Endothelial cell (in vitro differentiated cells): ENCODE measurements at places on chromosomes 7 and 10. TPM values are rescaled to one million over a fixed set of nuclear protein-coding genes. Genes with fewer than 3 reads are reported as not detected.

Gene R3HCC1L
- 21.3 TPM for total RNA-seq

Gene EPHB6
- 3.8 TPM for total RNA-seq

Gene ELN
- 44.8 TPM for total RNA-seq

Gene TMEM139
- 0.23 TPM for total RNA-seq

Gene SP4
- total RNA-seq: 9.3 TPM

Gene ZNF804B
- total RNA-seq: not detected

Gene FAM204A
- total RNA-seq: 77.4 TPM

Gene OPN1SW
- not detected for total RNA-seq

Gene ENTPD7
- total RNA-seq: 16.5 TPM

- peaks cover 14% of the 10 kb centered on the region for H3K4me1 ChIP-seq
- DNase-seq: no peak
- peaks cover 24% of the 10 kb centered on the region for H3K36me3 ChIP-seq
- no peak overlapping the region for H3K27ac ChIP-seq
- H3K27me3 ChIP-seq: peaks cover 5% of the 10 kb centered on the region
Observed at GRCh38 chr10:131909929-131910328, 9.1 kb downstream of the PPP2R2D start.

GRCh38 chr10:85667638-85668233, 698.9 kb downstream of the GRID1 start:
- H3K4me3 ChIP-seq: no peak overlapping the region
- no peak overlapping the region for H3K27ac ChIP-seq
- peaks cover 7% of the 10 kb centered on the region for H3K36me3 ChIP-seq
- no peak for DNase-seq
- H3K4me1 ChIP-seq: peaks cover 6% of the 10 kb centered on the region

GRCh38 chr10:49613165-49613881, 514 bp upstream of the CHAT start:
- no peak for DNase-seq
- H3K4me3 ChIP-seq: peak overlapping the region; percentile 79
- H3K4me1 ChIP-seq: peaks cover 23% of the 10 kb centered on the region
- no peak overlapping the region for H3K27ac ChIP-seq
- H3K27me3 ChIP-seq: peaks cover 51% of the 10 kb centered on the region
- H3K36me3 ChIP-seq: no peaks in the 10 kb centered on the region

GRCh38 chr7:112118581-112119566, 87.3 kb downstream of the DOCK4 start:
- H3K27me3 ChIP-seq: peaks cover 3% of the 10 kb centered on the region
- no peak overlapping the region for H3K4me3 ChIP-seq
- H3K4me1 ChIP-seq: peaks cover 19% of the 10 kb centered on the region
- no peak for DNase-seq
- H3K36me3 ChIP-seq: peaks cover 2% of the 10 kb centered on the region

DNA sequence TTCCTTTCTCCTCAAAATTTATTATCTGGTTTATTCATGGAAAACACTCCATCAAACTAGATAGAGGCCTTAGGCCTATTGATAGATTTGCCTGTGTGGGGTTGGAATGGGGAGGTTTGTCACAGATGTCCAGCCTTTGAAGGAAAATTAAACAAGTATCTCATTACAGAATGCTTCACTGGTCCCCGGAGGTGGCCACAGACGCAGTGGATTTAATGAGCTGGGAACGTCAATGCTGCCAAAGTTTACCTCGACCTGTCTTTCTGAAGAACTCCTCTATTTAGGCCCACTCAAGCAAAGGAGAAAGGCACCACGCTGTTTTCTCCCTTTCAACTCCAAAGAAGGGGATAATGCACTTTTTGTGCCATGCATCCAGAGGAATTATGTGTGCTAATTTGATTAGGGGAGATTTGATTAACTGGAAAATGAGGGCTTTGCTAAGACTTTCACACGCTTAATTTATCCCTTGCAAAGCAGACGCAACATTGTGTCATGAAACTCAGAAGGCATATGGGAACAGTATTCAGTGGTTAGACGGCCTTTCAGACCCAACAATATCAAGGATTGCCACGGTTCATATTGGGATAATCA, 558.8 kb upstream of the GALNT17 start:
- no peak overlapping the region for H3K27ac ChIP-seq
- peaks cover 6% of the 10 kb centered on the region for H3K4me1 ChIP-seq
- H3K27me3 ChIP-seq: peaks cover 8% of the 10 kb centered on the region
- H3K36me3 ChIP-seq: peaks cover 21% of the 10 kb centered on the region
- no peak overlapping the region for H3K4me3 ChIP-seq
- DNase-seq: no peak

- H3K27ac ChIP-seq: no peak overlapping the region
- H3K27me3 ChIP-seq: peaks cover 6% of the 10 kb centered on the region
- H3K4me3 ChIP-seq: no peak overlapping the region
- no peaks in the 10 kb centered on the region for H3K36me3 ChIP-seq
Observed at GRCh38 chr10:122301055-122301810, 30.1 kb downstream of the BTBD16 start.

GRCh38 chr10:69057261-69057950, 30.5 kb upstream of the SRGN start:
- peak overlapping the region; percentile 49 for H3K27ac ChIP-seq
- DNase-seq: peak; percentile 40
- H3K4me3 ChIP-seq: peak overlapping the region; percentile 63
- no peaks in the 10 kb centered on the region for H3K36me3 ChIP-seq
- H3K27me3 ChIP-seq: peaks cover 8% of the 10 kb centered on the region

DNA sequence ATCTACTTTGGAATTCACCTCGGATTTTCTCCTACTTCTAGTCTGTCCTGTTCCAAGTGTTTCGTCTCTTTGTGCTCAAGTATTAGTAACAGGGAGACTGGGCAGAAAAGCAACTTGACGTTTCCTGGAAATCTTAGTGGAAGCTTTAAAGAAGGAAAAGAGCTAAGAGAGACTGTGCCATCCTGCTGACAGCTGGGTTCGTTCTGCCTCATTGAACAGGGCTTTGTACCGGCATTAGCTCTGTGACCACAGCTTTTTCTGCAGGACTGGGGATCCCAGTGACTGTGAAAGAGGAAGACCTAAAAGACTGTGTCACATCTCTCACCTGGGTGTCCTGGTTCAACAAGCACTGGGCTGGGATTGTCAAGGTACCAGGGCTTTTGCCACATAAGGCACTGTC, 70.8 kb upstream of the CDCA7L start:
- H3K4me1 ChIP-seq: peaks cover 11% of the 10 kb centered on the region
- DNase-seq: no peak
- H3K27ac ChIP-seq: no peak overlapping the region
- H3K36me3 ChIP-seq: no peaks in the 10 kb centered on the region

- no peaks in the 10 kb centered on the region for H3K27me3 ChIP-seq
- H3K4me3 ChIP-seq: no peak overlapping the region
- no peaks in the 10 kb centered on the region for H3K36me3 ChIP-seq
- no peak for DNase-seq
Observed at GRCh38 chr10:62893036-62893435, 76.9 kb upstream of the EGR2 start.
